NCI-H1436 treated with DMSO at 0.1 percent for 48 hours (cell line): ENCODE measurements at places on chromosomes 16 and 17.

DNA sequence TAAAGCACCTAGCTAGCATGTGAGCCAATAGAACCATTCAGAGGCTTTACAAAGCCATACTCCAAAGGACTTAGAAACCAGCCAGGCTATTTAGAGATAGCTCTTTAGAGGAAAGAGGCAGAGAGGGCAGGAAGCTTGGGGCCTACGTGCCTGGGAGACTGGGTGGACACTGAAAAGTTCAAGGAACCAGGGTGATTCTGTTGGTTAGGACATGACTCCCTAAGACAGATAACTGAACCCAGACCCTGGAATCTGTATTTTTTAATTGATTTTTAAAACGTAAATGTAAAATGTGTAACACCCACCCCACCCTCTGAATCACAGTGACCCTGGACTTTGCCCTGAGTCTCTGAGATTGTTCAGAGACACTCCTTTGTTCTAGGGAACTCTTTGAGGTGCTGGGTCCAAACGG is 16.1 kb upstream of the GNA13 start:
- no peak for DNase-seq

DNA sequence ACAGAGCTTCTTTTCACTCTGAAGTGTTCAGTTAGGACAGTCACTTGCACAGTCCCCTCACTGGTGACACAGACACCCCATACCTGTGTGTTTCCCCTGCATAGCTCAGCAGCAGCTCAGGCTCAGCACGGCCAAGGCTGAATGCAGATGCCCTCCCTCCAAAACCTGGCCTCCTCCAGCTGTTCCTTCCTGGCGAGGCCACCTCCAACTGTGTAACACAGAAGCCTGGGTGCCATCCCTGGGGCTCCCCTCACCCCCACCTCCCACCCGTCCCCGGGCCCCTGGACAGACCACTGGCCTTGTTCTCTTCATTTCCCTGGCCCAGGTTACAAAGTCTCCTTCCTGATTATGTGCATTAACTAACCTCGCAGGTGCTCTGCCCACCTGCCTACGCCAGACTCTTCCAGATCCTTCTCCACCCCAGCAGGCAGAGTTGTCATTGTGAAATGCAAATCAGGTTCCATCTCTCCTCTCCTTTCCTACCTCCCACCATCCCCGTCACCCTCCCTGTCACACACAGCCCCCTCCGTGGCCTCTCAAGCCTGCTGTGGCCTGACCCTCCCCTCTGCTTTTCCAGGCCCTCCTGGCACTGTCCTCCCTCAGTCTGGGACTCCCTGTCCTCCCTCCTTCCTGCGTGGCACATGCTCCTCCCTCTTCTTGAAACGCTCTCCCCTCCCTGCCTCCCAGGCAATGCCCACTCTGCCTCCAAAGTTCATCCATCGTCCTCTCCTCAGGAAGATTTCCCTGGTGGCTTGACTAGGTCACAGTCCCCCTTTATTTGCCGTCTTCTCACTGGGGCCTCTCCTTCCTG is 26.4 kb downstream of the MLYCD start:
- no peak for DNase-seq

DNA sequence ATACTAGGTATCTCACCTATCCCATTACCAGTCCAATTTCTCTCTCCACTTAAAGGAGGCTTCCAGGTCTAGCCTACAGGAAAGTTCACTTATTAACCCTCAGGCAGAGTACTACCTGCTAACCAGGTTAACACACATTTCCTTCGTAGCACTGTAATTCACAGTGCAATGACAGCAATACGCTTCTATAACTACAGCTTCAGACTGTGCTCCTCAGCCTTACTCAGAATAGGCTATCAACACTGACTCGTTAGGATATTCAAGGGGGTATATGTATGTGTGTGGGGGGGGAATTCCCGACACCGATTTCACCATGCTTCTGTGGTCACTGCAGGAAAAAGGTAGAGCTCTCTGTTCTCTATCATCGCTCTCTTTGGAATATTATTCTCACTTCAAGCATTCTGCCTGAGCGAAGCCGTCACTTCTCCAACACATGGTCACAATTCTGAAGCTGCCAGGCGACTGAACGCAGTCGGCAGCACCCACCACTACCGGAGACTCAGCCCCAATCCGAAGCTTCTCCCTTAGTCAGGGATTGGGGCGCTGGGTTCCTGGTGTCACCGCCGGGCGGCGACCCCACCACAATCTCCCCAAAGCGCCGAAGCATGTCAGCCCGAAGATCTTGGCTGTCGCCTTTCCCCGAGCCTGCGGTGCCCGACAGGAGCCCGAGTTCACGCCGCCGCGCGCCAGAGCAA is 618 bp downstream of the GGA3 start:
- DNase-seq, result no peak

DNA sequence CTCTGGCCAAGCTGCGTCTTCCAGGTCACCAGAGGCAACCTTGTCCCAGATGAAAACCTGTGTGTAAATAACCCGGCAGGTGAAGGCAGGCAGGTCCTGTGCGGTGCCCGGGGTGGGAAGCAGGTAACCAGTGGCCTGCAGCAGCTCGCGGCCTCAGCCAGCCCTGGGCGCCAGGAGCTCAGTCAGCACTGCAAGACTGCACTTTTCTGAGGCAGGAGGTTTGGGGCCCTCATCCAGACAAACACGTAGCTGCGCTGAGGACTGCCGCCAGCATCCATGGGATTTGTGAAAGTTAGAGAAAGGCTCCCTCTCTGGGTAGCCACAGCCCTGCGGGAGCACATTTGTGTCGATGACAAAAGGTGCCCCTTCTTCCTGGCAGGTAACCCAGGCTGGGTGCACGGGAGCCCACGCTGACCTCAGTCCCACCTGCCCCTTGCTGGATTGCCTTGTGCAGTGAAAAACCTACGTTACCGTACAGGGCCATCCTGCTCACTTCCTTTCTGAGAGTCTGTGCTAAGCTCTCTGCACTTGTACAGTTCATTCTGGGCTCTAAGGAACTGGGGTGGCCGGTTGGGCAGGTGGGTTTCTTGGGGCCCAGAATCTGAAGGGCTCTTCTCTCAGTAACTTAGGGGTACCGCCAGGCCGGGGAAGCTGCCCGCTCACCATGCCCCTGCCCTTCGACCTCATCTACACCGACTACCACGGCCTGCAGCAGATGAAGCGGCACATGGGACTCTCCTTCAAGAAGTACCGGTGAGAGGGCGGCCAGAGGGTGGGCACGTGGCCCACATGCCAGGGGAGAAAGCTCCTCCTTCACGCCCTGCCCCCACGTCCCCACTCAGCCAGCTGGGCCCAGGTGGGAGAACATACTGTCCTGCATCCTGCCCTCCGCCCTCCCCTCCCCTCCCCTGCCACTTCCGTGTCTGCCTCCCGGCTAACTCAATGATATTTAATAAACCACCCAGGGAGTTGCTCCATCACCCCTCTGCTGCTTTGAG is 56.4 kb downstream of the MGAT5B start:
- no peak for DNase-seq

GRCh38 chr16:79069121-79069520 is 531.4 kb downstream of the MAF start:
- DNase-seq, result no peak

GRCh38 chr17:11608396-11608795 is 10.1 kb downstream of the DNAH9 start:
- no peak for DNase-seq

DNA sequence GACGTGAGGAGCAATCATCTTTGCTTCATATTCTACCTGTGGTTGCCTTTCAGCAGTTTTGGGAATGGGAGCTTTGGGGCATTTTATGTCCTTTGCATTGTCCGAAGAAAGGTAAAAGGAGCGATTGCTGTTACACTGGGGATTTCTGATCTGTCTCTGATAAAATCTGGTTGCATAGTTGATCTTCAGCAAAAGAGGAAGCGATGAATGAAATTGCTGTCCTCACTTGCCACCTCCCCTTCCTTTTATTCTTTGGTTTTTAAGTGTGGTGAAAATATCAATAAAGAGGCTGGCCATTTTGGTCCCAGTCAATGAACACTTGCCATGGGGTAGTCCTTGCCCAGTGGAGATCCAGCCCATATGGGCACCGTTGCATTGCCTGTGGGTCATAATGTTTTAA is 236.8 kb downstream of the MSI2 start:
- DNase-seq, result no peak

DNA sequence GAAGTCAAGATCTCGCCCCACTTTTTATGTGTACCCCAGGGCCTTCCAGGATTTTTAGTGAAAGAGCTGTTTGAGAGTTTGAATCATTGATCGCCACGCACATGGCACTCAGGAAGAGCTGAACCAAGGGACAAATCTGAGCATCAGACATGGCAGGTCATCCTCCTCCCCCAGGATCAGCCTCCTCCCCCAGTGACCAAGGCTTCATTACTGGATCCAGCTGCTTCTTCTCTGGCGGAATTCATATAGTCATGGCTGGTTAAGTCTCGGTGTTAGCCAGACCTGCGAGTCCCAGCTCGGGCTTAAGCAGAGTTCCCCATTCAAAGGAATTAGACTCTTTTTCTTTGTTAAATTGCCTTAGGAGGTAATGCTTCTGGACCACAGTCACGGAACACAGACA is 32.5 kb downstream of the CDRT4 start:
- no peak for DNase-seq
